ENCODE measurements at places on chromosomes 3 and 15. TPM values are rescaled to one million over a fixed set of nuclear protein-coding genes. Genes with fewer than 3 reads are reported as not detected.

ADAMTSL3 gene
- 0.14 TPM for polyA plus RNA-seq

ADCY5 gene
- 0.11 TPM for polyA plus RNA-seq

ST8SIA2 gene
- not detected for polyA plus RNA-seq

GOLGA6B gene
- polyA plus RNA-seq = not detected

TRH gene
- not detected for polyA plus RNA-seq

SPATA12 gene
- polyA plus RNA-seq = 0.02 TPM

ISLR gene
- 17.3 TPM for polyA plus RNA-seq

SCAANT1 gene
- polyA plus RNA-seq = not detected

TNFAIP8L3 gene
- 0.57 TPM for polyA plus RNA-seq

TEX9 gene
- 2.2 TPM for polyA plus RNA-seq

MEX3B gene
- 2.6 TPM for polyA plus RNA-seq

RYK gene
- polyA plus RNA-seq = 60.6 TPM

SETMAR gene
- polyA plus RNA-seq = 12.3 TPM

SLC2A2 gene
- not detected for polyA plus RNA-seq

ITGB5 gene
- polyA plus RNA-seq = 99.7 TPM

GOLGA8G gene
- polyA plus RNA-seq = not detected

BTLA gene
- polyA plus RNA-seq = not detected

AMIGO3 gene
- not detected for polyA plus RNA-seq

P2RY14 gene
- polyA plus RNA-seq = 0.26 TPM

Data from fibroblast of lung (primary cell).